ENCODE measurements at places on chromosomes 12 and 14. TPM values are rescaled to one million over a fixed set of nuclear protein-coding genes. Genes with fewer than 3 reads are reported as not detected.

- DNase-seq: no peak
Observed at GRCh38 chr12:104222976-104223375, 7.4 kb downstream of the TXNRD1 start.

SRRM4 gene
- total RNA-seq: not detected

DNA sequence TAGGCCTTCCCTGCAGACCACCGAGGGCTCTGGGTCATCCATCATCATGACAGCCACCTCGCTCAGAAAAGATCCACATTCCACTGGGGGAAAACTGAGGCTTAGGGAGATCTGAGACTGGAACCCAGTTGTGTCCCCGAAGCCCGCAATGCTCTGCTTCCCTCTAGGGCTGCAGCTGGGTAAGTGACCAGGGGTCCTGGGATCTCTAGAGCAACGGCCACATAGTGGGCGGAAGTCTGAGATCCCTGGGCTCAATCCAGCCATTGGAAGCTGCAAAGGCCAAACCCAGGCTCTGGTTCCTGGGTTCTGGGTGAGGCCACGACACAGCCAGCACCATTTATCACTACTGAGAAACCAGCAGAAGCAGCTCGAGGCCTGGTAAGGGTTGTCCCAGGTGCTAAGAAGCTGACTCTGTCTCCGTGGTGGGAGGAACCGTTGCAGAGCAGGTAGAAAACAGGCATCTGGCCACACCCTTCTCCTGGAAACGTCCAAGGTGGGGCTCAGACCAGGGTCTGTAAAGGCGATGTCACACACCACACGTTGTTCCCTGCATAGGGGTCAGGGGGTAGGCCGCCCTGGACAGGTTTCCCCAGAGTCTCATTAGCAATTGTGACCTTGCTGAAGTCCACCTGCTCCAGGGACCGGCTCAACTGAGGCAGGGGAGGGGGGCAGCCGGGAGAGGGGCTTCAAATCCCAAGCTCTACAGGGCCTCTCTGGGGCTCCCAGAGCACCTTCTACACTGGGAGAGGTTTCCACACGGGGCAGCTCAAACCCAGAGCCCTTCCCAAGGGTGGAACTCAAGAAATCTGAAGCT, 38.6 kb downstream of the BCL11B start:
- no peak for DNase-seq

LYZ gene
- total RNA-seq: 99.9 TPM

- no peak for DNase-seq
Observed at GRCh38 chr12:116065606-116066005, 211.9 kb downstream of the MED13L start.

- no peak for DNase-seq
Observed at GRCh38 chr12:39442831-39443080, 164 bp downstream of the KIF21A start.

DNA sequence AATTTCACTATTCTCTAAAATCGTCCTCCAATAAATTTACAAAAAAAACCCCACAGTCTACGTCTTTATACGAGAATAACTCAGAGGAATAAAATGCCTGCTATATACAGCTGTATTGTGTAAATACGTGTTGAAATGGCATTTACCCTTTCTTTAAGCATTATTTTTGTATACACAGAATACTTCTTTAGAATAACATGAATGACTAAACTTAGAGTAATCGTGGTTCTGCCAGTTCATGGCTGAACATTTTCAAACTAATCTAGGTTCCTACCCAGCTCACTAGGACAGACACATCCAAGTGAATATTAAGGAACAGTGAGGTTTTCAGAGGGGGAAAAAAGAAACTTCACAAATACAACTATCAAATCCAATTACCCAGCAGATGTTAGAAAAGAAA, 24.6 kb downstream of the DICER1 start:
- no peak for DNase-seq

LALBA gene
- total RNA-seq: not detected

ESR2 gene
- 0.71 TPM for total RNA-seq

DNA sequence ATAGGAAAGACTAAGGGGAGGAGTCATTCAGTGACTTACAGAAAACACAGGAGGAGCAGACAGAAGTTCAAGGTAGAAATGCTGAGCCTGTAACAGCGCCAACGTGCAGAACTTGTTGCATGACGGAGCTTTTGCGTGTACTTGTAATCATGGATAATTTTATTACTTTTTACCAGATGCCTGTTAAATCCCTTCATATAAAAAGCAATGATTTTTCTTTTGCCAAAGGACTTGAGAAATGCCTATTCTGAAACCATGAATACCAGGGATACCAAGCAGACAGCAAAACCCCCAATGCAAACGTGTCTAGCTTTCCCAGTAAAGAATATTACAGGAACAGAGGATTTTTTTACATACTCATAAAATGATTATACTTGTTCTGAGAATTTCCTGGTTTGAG, 163.6 kb upstream of the GSC start:
- DNase-seq: no peak
